ENCODE measurements at places on chromosomes 1 and 21.

DNA sequence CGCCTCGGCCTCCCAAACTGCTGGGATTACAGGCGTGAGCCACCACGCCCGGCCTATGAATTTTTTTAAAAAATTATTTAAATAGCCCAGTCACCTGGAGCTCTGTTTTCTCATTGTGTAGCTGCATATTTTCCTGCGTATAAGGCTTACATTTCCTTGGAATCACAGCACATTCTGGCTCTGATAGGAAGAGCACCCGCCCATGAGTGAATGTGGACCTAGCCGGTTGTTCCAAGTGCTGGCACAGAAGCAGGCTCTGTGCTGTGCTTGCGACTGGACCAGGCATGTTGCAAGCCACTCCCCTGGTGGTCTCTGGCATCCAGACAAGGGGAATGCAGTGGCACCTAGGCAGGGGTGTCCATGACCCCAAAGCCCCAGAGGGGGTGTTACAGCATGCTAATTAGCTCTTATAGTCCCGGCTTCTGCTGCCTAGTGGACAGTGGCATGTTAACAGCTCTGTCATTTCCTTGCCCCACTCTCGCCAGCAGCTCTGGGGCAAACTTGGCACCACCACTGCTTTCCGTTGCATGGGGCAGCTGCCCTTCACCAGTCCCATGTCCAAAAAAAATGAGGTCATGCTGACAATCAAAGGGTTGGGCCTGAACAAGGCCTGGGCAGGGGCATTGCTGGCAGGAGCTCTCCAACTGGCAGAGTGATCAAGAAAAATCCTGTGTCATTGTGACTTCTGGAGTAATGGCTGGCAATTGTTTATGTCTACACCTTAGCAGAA is 5.2 kb upstream of the VTCN1 start:
- no peak for DNase-seq

DNA sequence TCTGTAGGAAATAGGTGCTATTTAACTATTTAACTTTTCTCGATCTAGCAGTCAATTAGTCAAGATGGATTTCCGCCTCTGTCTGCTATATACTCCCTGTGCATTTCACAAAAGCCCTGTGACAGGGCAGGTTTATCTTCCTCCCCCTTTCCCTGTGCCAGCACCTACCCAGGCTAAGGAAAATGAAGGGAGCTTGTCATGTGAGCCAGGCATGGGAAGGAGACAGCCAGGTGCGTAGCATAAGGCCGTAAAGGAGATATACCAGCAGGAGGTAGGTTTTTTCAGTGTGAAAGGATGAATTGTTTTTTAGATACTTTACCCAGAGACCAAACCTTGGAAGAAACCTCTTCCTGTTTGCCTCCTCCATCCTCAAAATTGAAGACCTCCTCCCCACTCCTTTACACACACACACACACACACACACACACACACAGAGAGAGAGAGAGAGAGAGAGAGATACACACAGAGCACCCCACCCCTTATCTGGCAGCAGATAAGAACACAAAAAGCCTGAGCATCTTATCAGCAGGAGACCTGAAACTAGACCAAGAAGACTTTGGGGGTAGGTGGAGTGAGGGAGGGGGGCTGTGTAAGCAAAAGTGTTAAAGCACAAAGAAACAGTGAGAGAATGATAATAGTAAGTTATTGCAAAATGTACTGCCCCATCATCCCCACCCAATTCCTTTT is 12.0 kb upstream of the TARBP1 start:
- DNase-seq = no peak

- DNase-seq = no peak
Measured at GRCh38 chr1:26387447-26387846, 14.9 kb upstream of the ZNF683 start.

DNA sequence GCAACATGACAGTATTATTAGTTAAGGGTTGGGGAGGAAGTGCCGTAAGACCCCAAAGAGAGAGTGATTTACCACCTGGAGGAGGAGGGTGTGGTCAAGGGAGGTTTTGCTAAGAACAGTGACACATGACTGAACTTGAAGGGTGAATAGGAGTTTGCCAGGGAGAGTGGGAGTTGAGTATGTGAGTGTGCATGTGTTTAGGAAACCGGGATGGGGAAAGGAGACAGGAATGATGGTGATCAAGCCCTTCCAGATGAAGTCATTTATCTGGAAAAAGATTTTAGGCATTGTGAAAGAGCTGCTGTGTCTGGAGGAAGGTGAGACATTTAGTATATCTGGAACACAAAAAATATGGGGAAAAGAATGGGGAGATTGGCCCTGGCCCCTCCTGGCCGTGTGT is 28.1 kb upstream of the IL10 start:
- DNase-seq = no peak

GRCh38 chr1:219988387-219988786 is 57.9 kb downstream of the EPRS1 start:
- DNase-seq = no peak

- no peak for DNase-seq
Measured at GRCh38 chr21:26739189-26739588, 106.0 kb downstream of the ADAMTS1 start.

GRCh38 chr1:66275601-66276023 is 258.3 kb upstream of the SGIP1 start:
- DNase-seq = no peak

DNA sequence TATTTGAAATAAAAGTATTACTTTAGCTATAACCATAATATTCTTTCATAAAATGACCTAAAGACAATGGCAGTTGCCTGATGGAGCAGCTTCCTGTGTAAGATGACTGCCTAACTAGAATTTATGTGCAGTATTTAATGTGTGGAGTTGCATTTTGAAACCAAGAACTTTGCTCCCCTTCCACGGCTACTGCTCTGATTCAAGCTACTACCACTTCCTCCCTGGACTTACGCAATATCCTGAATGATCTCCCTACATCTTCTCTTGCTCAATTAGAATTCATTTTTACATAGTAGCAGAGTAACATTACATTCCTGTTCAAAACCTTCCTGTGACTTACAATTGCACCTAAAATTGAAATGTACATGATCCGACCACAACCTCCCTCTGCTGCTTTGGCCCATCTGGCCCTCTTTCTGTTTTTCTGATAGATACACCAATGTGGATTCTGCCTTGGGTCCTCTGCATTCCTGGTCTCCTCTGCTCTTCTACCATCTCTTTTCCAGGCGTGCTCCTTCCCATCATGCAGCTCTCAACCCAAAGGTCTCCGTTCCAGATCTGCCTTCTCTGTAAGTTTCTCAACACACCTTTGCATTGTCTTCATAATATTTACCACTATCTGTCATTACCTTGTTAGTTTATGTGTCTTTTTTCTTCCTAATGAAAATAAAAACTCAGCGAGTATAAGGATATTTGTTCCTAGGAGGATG is 47.4 kb upstream of the USP25 start:
- no peak for DNase-seq

GRCh38 chr1:150560576-150561253 is 11.5 kb downstream of the ADAMTSL4 start:
- peak; percentile 96 for DNase-seq

DNA sequence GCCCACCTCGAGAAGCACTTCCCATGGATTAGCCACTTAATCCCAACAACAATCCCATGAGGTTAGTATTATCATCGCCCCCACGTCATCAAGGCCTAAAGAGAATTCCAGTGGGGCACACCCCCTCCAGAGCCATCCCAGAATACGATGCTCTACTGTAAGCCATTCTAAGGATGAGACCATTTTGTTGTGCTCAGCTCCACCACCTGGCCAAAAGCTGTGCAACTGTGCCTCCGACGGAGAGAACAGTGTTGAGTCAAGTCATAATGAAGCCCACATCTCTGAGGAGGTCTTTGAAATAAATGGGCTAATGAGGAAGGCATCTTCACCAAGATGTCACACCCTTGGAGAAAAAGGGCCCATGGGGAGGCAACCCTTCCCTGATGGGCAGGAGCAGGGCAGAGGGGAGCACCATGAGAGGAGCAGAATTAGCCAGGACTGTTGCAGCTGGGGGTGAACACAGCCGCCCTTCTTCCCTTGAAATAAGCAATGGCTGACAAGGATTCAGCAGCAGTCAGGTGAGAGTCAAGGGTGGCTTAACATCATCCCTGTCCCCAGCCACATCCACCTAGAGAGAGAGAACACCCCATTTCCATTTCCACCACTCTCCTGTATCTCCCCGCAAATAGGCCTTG is 14.6 kb downstream of the SYF2 start:
- no peak for DNase-seq

GRCh38 chr1:65253800-65254319 is 55.5 kb upstream of the DNAJC6 start:
- peak; percentile 74 for DNase-seq

DNA sequence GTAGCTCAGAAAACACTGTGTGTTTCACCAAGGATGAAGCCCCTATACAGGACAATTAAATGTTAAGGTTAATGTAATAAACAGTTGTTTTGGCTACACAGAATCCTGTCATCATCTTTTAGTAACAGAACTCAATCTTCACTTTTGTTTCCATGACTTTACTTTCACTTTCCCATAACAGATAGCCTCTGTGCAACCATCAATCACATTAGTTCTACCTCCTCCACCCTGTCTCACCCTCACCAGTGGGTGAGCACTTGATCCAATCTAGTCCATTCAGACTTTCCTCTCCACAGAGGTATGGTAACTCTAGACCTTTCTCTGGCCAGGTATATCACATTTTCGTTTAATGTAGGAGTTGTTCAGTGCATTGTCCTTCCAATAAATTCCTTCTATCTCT is 1018.5 kb downstream of the ADGRL2 start:
- DNase-seq = no peak
